GM03348 (cell line): ENCODE measurements at places on chromosomes 4 and X.
A peak's percentile ranks its signal among the peaks of the same experiment; 100 is the strongest.

- DNase-seq, result peak; percentile 22
Measured at GRCh38 chrX:112147206-112147605, 64.6 kb upstream of the TRPC5 start.

- no peak for DNase-seq
Measured at GRCh38 chr4:90444904-90445303, 317.7 kb downstream of the CCSER1 start.

GRCh38 chrX:63327788-63328187 is 23.3 kb downstream of the SPIN4 start:
- DNase-seq, result no peak

DNA sequence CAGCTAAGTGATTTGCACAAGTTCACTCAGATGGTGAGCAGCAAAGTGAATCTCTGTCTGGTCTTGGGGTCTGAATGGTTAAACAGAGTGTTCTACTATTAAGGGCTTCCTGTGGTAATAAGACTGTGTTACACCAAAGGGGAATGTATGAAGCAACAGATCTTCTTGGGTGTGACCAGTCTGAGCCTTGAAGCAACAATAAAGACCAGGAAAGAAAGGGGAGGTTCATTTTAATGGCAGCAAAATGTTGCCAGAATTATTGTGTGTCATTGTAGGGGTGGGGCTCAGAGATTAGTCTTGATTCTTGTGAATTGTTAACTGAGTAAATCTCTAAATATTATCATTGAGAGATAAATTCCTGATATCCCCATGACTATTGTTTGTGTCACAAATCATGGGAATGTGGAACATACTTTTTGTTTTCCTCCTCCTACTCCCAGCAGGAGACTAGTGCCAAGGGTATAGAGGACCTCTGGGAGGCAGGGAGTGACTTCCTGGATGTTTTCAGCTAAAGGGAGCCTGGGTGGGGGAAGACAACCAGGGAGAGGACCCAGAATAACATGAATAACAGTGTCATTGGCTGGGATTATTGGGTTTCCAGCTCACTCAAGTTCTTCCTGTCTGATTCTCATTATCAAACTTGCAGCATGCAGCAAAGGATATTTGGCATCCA is 141.4 kb upstream of the PAK3 start:
- no peak for DNase-seq

DNA sequence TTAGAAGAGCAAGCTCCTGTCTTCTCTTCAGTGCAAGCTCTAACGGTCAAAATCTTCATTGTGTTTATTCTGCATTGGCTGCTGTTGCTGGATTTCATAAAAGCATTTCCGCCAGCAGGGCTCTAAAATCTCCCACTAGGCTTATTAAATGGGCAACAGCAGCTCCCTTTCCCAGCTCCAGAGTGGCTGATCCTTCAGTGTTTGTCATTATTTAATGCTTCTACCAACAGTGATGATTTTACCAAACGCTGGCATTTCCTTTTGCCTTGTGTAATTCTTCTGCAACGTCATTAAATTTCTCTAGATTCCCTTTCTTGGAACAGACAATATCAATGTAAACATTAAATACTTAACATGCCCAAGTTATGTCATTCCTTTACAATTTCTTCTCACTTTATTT is 20.1 kb downstream of the SLC7A11 start:
- peak; percentile 57 for DNase-seq

GRCh38 chr4:156015781-156016180 is 62.1 kb upstream of the CTSO start:
- no peak for DNase-seq

GRCh38 chr4:13322681-13323101 is 161.4 kb downstream of the RAB28 start:
- DNase-seq, result peak; percentile 81

- no peak for DNase-seq
Measured at GRCh38 chr4:68905598-68905938, 46.0 kb downstream of the UGT2A3 start.

GRCh38 chr4:105666693-105667092 is 41.8 kb downstream of the INTS12 start:
- DNase-seq, result peak; percentile 16

DNA sequence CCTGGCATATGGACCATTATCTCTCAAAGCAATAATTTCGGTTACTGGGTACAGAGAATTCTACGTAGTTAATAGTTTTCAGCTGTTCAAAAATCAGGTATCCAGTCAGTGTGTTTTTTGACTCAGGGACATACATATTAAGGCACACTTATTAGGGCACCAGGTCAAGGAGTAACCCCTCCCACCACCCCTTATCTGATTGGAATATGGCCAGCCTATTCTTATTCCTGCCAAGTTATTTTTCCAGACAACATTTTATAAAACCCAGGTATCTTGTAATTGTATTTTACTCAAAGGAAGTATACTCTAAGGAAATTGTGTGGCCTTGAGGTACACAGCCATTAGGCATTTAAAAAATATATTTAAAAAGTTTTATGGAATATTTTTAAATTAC is 4.3 kb downstream of the ZFX start:
- no peak for DNase-seq

- DNase-seq, result no peak
Measured at GRCh38 chr4:17230727-17231126, 281.2 kb downstream of the QDPR start.

DNA sequence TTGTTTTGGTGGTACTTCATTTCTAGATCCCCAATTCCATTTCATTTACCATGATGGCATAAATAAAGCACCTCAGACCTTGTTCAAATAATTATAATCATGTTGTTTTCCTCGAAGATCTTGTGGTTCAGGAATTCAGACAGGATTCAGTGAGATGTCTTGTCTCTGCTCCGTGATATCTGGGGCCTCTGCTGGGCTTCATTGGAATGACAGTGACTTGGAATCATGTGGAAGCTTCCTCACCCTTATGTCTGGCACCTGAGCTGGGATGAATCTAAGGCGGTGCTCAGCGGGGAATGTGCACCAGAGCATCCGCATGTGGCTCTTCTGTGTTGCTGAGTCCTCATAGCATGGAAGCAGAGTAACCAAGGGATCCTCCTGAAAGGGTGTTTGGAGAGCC is 132.2 kb downstream of the VEGFC start:
- peak; percentile 12 for DNase-seq

DNA sequence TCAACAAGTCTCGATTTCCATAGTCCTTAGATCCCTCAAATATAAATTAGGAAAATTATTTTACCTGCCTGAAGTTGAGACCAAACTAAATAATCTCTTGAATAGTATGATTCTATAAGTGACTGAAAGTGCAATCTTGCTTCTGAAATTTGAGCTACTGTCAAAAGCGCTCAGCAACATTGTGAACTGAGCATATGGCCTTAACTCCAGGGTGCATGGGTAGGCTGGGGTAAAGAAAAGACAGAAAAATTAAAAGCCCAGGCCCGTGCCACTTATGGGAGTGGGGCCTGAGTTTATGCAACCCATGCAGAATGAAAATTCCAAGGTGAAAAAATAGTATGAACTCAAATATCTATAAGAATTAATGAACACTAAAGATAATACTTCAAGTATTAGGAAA is 9.8 kb downstream of the PGRMC2 start:
- no peak for DNase-seq

DNA sequence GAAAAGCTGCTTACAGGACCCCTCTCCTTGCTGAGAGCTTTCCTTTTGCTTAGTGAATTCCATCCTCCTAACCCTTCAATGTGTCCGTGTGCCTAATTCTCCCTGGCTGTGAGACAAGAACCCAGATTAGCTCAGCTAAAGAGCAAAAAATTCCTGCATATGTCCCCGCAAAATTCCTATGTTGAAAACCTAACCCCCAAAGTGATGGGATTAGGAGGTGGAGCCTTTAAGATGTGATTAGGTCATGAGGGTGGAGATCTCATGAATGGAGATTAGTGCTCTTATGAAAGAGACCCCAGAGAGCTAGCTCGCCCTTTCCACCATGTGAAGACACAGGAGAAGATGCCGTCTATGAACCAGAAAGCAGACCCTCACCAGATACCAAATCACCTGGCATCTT is 503.0 kb upstream of the DIAPH2 start:
- DNase-seq, result no peak

DNA sequence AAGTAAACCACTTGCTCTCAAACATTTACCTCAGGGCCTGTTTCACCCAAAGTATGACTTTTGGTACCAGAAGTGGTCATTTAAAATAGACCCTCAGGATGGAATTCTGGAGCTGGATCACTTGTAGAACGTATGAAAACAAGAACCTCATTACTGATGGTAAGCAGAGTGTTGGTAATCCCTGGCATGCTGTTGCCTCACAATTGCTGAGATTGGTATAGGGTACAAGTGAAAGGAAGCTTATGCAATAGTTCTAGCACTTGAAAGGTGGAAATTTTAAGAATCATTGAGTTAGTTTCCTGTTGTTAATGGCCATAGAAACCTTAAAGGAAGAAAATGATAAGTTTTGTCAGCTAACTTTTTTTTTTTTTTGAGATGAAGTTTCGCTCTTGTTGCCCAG is 22.3 kb upstream of the THOC2 start:
- DNase-seq, result no peak

GRCh38 chrX:1521459-1521956 is 15.5 kb downstream of the P2RY8 start:
- no peak for DNase-seq

GRCh38 chr4:157810137-157810774 is 362.6 kb downstream of the GASK1B start:
- no peak for DNase-seq

- DNase-seq, result no peak
Measured at GRCh38 chr4:10384974-10385373, 72.3 kb downstream of the ZNF518B start.

- DNase-seq, result no peak
Measured at GRCh38 chrX:129808829-129809796, 29.4 kb downstream of the SASH3 start.

DNA sequence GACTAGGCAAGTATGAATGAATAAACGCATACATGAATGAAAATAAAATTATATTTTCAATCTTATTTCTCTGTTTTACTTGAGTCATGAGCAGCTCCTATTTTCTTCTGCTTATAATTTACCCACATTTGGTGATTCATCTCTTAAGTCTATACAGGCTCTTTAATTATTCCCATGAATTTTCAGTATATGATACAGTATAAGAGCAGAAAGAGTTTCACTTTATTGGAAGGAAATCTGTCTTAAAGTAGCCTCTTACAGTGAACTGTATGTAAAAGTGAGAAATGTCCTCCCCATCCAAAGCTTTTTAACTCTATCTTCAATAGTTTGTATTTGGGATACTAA is 50.8 kb downstream of the TMEM165 start:
- DNase-seq, result no peak

DNA sequence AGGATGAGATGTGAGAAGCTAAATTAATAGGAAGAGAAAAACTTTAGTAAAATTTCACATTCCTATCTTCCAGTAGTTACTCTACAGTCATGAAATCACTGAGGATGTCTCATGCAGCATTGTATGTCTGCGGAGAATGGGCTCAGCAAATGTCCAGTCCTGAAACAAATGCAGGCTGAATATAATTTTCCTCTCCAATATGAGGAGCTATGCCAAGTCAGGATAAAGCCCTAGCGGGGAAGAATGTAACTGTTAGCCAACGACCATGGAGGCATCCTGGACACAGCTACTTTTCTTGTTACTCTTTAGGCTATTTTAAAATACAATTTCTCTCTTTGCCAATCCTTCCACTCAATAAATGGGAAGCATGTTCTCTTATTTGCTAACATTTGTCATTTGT is 127.7 kb downstream of the PRKX start:
- DNase-seq, result no peak

DNA sequence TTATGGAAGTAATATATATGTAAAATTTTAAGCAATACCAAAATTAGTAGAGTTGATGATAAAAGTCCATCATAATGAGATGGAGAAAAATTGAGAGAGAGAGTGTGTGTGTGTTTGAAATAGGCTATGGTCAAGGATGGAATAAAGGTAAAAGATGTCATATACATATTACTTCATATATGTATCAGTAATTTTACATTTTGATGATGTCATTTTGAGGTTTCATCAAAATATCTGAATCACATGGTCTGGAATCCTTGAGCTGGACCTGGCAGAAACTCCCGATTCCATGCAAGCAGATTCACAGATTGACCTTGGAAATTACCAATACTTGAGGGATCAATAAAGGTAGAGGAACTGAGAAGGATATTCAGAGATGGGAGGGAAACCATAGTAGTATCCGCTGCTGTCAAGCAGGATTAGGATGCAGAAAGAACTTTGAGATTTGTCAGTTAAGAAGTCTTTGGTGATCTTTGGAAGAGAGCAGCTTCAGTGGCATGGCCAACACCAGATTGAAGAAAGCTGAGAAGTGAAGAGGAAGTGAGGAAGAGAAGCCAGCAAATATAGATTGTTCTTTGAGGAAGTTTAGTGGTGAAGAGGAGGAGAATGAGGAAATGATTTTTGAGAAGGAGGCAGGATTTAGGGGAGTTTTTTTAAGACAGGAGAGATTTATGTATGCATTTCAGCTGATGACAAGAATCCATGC is 21.5 kb downstream of the DNAAF6 start:
- no peak for DNase-seq

DNA sequence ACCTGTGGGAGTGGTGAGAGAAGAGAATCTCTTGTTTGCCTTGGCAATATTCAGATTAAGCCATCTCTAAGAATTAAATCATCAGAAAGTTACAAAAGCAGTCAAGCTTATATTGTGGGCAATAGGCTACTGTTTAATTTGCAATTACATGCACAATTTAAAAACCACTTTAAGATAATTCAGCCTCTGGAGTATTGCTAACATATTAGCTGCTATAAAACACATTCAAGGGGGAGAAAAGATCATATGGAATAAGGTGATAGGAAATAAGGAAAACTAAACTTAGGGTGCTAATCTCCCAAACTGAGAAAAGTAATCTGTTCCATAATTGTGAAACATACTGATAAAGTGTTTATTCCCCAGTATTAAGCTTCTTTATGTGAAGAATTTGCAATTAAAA is 103.9 kb downstream of the ARAP2 start:
- DNase-seq, result no peak

DNA sequence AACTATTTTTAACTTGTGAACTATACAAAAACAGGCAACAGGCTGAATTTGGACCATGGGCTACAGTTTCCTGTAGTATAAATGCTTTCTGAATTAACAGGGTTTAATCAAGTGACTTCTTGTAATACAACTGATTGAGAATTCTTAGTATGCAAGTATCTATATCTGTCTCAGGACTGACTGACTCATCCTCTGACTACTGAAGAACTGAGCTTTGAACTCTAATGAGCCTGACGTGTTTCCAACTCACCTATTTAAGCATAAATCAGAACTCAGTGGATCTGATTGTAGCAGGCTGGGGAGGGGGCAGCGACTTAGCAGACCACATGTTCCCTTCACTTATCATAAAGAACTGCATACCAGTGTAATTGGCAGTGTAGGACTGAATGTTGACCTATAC is 7.8 kb downstream of the SPATA4 start:
- DNase-seq, result peak; percentile 19

DNA sequence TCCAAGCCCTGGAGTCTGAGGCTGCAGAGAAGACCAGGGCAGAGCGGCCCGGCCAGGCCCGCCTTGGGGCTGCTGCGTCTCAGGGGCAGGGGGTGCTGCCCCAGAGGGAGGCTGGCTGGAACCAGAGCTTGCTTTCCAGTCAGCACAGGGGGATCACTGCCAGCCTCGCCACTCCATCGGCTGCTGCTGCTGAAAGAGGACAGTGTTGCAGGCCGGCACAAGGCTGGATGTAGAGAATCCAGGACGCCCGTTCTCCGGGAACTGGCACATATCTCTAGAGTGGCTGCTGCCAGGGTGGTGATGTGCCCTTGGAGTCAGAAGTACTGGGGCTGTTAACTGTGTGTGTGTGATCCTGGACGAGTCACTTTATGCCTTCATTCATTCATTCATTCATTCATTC is 31.9 kb upstream of the SORCS2 start:
- DNase-seq, result no peak
